ENCODE measurements at places on chromosomes 1 and 21.
A peak's percentile ranks its signal among the peaks of the same experiment; 100 is the strongest.

GRCh38 chr1:40315795-40316594, 1.1 kb downstream of the COL9A2 start:
- no peak for DNase-seq

GRCh38 chr1:36765785-36766300, 268.5 kb downstream of the GRIK3 start:
- no peak for DNase-seq

- no peak for DNase-seq
Observed at GRCh38 chr1:172670791-172671190, 11.9 kb downstream of the FASLG start.

GRCh38 chr1:204331275-204331674, 28.5 kb downstream of the PLEKHA6 start:
- no peak for DNase-seq

- peak; percentile 73 for DNase-seq
Observed at GRCh38 chr1:15152318-15153183, 996 bp upstream of the TMEM51 start.

DNA sequence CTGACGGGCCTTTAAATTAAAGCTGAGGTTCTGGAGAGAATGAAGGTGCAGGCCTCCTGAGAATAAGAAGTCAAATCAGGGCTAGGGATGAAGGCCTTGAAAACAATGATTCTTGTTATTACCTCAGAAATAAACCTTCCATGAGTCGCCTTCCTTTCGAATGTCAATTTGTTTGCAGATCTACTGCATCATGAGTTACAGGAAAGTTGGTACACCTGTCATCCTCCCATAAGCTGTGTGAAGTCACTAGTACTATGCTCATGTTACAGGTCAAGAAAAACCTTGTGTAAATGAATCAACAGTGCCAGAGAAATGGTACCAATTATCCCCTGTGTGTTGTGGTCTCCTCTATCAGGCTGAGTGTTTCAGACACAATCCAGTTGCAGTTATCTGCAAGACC, 281.2 kb upstream of the PLXNA2 start:
- no peak for DNase-seq

DNA sequence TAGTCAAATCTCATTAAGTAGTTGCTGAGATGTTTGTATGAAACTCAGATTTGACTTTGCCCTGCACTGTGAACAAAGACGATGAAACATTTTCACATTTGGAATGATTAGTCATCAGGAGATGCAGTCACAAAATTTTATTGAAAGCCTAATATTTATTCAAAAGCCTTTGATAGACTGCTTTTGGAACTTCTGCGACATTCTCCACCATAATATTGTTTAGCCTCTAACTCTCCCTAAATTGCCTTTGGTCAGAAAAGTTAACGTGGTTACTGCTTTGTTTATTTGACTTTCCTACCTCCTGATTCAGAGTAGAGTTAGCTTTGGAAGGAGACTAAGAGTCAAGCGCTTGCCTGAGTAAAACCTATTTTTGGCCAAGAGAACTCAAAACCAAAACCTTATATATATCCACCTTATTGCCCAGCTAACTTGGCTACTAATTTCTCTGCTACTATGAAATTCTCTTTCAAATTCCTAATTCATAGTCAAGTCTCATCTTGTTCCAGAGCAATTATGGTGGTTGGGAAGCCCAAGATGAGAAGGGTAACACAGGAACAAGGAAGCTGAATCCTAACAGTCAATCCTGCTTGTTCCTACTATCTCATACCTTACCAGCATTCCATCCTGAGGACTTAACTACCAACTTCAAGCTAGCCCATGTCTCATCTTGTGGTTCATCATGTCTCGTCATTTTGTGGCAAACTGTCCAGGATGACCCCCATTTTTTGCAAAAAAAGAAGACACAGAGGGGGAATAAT, 429.6 kb downstream of the USP25 start:
- peak; percentile 13 for DNase-seq

GRCh38 chr21:17709266-17709611, 96.5 kb upstream of the BTG3 start:
- DNase-seq: no peak

- no peak for DNase-seq
Observed at GRCh38 chr1:94578856-94579255, 37.3 kb upstream of the F3 start.

- DNase-seq: no peak
Observed at GRCh38 chr1:169745015-169745861, 11.4 kb upstream of the SELE start.

- no peak for DNase-seq
Observed at GRCh38 chr1:233496993-233497392, 116.9 kb upstream of the KCNK1 start.

DNA sequence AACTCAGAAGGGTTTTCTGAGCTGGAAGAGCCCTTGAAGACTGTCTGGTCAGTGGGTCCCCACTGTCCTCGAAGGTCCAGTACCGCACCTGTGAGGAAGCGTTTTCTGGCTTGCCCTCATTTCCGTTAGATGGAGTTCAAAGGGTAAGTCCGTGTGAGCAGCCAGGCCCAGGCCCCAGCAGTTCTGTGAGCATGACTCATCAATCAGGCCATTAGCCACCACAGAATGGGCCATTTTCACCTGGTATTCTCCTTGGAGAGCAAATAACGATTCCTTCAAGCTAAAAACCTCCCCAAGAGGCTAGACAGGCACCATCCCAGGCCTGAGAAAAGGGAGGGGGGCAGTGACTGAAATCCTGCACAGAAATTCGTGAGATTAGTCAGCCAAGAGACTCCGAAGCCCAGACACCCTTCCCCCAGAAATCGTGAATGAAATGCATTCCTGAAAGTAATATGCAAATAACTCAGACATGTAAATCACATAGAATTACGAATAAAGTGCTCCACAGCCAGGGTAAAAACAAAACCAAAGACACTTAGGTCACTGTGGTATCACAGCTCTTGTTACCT, 66.0 kb downstream of the BCAR3 start:
- no peak for DNase-seq

- no peak for DNase-seq
Observed at GRCh38 chr1:28744184-28744583, 7.4 kb downstream of the YTHDF2 start.

- no peak for DNase-seq
Observed at GRCh38 chr1:185786524-185786923, 52.3 kb downstream of the HMCN1 start.

DNA sequence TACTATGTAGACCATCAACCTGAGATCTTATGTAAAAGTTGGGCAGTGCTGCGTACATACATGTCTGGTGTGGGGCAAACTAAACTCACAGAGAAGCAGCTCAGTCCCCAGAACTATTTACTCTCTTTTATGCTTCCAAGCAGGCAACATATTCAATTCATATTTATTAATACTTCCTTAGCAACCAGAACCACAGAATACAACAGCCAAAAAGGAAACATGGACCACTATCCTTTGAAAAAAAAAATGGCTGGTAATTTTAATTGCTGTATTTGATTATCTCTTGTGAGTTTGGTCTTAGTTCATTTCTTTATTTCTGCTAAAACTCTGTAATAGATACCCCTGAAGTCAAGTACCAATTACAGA, 1.5 kb upstream of the PPP1R15B start:
- DNase-seq: no peak

Data from stromal cell of bone marrow (primary cell).